Stimulated activated CD8-positive, alpha-beta memory T cell treated with anti-CD3 and anti-CD28 coated beads, Interleukin-7, amount 100 ng/mL, for 24 hours (primary cell): ENCODE measurements at places on chromosomes 5 and 9.

- no peak for DNase-seq
These were observed 73.9 kb downstream of the PIK3R1 start for GRCh38 chr5:68289498-68289897.

- DNase-seq, result no peak
These were observed 23.3 kb downstream of the CFAP90 start for GRCh38 chr5:7827610-7828009.

DNA sequence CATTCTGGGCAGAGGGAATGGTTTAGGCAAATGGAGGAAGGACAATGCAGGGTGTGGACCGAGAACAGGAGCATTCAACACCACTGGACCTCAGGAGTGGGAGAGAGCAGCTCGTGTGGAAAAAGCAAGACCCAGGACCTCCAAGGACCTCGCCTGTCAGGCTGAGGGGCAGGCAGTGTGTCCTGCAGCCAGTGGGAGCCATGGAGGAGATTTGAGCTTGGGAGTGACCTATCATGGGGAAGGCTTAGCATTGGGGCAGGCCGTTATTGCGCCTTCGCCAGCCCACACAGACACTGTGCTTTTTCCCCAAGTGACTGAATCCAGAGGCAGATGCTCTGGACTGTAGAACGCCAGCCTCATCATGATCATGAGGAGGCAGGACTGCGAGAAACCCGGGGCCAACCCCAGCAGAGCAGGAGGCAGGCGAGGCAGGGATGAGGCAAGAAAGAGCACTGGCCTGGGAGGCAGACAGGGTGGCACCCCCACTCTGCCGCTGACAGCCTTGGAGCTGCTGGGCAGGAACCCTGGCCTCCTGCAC, 3.3 kb downstream of the CDHR2 start:
- no peak for DNase-seq

GRCh38 chr9:81317223-81317622, 372.1 kb downstream of the TLE1 start:
- no peak for DNase-seq

GRCh38 chr9:10146517-10147331, 466.1 kb downstream of the PTPRD start:
- DNase-seq, result no peak

DNA sequence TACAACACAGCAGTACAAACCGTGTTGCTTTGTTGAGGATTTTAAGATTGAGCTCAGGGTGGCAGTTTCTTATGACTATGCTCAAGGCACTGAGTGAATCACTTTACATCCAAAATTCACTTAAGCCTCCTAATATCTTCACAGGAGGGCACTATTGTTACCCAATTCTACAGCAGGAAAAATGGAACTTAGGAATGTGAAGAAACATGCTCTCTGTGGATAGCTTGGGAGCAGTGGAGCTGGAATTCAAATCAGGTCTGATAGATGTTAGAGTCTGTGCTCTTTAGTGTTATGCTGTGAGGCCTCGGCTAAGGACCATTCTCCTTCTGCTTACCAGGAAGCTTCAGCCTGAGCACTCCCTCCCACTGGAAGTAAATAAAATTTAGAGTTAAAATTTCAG, 18.7 kb upstream of the HMHB1 start:
- no peak for DNase-seq

DNA sequence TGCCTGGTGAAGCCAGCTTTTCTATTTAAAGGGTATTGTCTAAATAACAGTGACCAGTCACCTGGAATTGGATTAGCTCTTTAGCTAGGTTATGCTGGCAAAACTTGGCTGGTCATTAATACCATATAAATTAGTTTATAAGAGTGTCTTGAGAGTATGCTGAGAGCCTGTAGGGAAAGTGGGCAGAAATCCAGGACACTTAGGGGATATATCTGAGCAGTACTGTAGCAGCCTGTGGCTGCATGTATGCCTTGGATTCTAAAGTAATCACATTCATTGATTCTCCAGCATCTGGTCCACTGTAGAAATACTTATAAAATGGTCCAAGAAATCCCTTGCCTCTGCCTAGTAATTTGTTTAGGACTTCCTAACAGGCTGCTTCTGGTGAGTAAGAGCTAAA, 288.9 kb upstream of the DMAC1 start:
- DNase-seq, result no peak

DNA sequence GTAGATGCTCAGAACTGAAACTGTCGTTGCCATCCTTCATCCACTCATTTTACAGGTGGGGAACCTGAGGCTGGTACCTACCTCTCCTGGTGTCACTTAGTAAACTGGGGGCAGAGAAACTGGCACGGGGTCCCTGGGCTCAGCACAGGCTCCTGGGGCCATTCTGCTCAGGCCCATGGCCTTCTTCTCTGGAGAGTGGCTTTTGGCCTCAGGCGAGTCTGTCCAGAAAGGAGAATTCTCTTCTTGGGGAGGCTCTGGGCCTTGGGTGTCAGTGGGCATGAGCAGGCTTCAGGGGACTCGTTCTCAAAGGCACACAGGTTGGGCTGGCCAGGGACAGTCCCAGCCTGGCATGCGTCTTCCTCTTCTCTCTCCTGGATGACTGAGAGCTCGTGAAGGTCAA, 24.6 kb downstream of the COL5A1 start:
- DNase-seq, result no peak

- no peak for DNase-seq
These were observed 8.8 kb downstream of the FAM13B start for GRCh38 chr5:138024117-138024516.

DNA sequence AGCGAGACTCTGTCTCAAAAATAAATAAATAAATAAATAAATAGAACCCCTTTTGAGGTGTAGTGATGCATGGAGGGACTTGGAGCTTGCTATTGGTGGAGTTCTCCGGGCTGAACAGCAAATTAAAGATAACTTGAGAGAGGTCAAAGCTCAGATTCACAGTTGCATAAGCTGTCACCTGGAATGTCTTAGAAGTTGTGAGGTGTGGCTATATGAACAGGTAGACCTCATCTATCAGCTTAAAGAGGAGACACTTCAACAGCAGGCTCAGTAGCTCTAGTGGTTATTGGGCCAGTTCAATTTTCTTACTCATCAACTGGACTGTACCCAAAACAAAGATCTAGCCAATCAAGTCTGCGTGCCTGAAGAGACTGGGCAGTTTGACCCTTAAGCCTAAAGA, 11.7 kb upstream of the STING1 start:
- no peak for DNase-seq

DNA sequence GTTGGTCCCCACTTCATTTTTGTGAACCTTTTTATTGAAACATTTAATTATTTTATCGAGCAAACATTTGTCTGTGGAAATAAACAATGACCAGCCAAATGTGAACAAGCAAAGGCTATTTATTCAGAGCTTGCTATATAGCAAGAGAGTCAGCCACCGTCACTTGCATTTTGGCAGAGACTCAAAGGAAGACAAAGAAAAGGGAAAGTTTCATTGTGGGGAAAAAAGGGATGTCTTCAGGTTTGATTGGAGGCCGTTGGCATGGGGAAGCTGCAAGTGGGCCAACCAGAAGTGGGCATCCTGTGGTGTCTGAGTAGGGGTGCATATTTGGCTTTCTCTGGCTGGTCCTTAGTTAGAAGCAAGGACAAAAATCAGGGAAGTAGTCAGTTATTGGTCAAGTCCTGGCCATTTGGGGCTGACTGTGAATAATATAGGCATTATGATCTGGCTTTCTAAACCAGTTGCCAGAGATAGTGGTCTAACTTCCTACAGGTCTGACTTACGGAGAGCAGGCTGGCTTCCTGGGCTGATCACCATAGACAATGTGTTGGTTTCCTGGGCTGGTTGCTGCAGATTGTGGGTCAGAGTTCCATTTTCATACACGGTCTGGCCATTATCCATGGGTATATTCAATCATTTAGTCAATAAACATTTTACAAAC, 16.6 kb downstream of the ENC1 start:
- no peak for DNase-seq

- DNase-seq, result no peak
These were observed 21.7 kb downstream of the TTC33 start for GRCh38 chr5:40733879-40734563.
